ENCODE measurements at places on chromosomes 1 and 21. TPM values are rescaled to one million over a fixed set of nuclear protein-coding genes. Genes with fewer than 3 reads are reported as not detected.

DNA sequence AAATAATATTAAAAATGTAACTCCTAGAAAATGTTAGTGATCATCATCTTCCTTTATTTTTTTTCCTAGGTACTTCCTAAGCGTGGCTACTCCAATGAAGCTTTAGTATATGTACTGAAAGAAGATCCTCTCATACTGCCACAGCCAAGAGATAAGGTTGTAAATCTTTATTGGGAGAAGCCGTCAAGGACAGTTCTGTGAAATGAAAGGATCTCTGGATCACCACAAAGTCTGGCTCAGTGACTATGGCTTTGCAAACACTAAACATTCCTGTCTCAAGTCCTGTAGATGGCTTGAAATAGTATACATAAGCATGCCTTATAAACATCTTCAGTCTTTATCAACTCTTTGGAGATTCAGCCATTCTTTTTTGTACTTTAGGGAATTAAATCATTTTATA is 61.2 kb upstream of the DPH5 start:
- DNase-seq: no peak

The CFHR1 gene
- total RNA-seq: 0.41 TPM

The DIO1 gene
- total RNA-seq: not detected

DNA sequence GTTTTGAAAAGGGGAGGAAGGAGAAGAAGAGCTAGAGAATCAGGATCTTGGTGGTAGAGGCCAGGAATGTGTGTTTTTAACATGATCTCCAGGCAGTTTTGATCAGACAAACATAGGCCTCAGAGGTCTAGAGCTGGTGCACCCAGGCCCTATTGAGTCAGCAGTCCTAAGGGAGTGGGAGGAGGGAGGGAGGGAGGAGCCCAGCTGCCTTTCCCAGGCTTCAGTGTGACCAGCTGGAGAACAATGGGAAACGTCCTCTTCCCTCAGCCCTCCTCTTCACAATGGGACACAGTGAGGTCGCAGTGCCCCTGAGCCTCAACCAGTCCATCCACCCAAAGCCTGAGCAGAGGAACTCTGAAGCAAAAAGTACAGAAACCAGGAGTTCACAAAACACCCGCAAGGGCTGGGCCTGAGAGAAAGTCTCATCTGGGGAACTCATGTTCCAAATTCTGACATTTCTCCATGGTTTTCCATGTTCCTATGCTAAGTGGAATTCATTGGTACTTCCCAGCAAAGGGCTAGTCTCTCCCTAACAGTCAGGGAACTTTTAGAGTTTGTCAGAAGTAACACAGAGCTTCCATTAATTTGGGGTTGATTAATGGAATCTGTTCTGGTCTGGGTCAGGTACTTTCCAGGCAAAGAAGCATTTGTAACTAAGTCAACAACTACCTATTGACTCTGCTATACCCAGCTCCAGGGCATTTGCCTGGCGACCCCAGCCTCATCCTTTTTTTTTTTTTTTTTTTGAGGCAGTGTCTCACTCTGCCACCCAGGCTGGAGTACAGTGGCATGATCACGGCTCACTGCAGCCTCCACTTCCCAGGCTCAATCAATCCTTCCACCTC is 37.5 kb downstream of the ELAPOR1 start:
- peak; percentile 29 for DNase-seq

GRCh38 chr1:110633646-110634030 is 27.5 kb upstream of the KCNA2 start:
- DNase-seq: no peak

The MPZ gene
- 1.6 TPM for total RNA-seq

The COL16A1 gene
- 4.1 TPM for total RNA-seq

DNA sequence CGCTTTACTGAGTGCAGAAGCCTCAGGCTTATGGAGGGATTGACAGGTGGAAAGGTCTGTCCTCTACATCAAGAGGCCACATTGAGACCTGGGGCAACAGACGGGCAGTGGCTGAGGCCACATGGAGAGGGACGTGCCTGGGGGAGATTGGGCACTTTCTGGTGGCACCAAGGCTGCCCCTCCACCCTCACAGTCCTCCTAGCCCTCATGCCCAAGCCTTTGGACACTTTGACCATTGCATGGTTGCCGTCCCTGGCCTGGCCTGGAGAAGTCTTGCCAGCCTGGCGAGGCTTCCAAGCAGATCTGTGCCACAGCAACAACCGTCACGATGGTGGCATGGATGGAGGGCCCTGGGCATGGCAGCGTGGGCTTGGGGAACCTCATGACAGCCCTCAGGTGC is 192.1 kb upstream of the VAMP3 start:
- DNase-seq: no peak

The PRAMEF20 gene
- not detected for total RNA-seq

- DNase-seq: no peak
Observed at GRCh38 chr1:232471250-232471649, 158.7 kb downstream of the SIPA1L2 start.

DNA sequence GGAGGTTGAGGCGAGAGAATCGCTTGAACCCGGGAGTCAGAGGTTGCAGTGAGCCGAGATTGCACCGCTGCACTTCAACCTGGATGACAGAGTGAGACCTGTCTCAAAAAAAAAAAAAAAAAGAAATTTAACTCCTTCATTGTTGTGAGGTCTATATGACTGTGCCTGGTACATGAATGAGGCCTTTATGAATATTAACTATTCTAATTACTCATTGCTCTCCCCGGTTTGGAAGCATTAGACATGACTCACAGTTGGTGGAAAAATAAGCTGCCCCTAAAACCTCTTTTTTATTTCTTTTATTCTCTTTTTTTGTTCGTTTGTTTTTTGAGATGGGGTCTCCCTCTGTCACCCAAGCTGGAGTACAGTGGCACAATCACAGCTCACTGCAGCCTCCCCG is 3.3 kb downstream of the NPPB start:
- no peak for DNase-seq

GRCh38 chr1:30083800-30084464 is 639.5 kb downstream of the MATN1 start:
- no peak for DNase-seq

GRCh38 chr21:35309316-35309715 is 260.2 kb upstream of the RUNX1 start:
- DNase-seq: no peak

DNA sequence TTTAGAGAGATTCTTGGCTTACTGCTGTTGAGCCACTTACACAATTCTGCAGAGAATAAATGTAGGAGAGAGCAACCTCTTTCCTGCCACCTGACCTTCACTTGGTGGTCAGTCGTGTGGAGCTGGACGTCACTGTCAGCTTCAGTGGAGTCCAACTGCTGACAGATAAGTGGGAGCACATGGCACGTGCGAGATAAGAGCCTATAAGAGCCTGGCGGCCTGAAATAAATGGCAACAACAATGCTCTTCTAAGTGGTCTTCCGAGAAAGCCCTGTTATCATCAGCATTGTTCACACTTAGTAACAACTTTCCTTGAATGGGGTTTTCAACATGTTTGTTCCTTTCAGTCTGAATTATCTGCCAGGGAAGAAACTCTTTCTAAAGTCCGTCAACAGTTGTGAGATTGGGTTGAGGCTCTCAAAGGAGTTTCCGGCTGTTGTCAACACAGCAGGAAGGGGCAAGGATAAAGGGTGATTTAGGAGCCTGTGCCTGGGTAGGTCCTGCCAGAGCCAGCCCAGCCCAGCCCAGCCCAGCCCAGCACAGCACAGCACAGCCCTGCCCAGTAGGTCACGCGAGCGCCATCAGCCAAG is 57.2 kb upstream of the RUNX1 start:
- DNase-seq: no peak

The CYP4X1 gene
- 18.3 TPM for total RNA-seq

GRCh38 chr1:119859647-119860046 is 36.7 kb downstream of the ADAM30 start:
- no peak for DNase-seq

- DNase-seq: no peak
Observed at GRCh38 chr21:39020751-39021477, 162.3 kb downstream of the PSMG1 start.

GRCh38 chr1:43706598-43707189 is 642 bp upstream of the ST3GAL3 start:
- no peak for DNase-seq

The WNT3A gene
- not detected for total RNA-seq

DNA sequence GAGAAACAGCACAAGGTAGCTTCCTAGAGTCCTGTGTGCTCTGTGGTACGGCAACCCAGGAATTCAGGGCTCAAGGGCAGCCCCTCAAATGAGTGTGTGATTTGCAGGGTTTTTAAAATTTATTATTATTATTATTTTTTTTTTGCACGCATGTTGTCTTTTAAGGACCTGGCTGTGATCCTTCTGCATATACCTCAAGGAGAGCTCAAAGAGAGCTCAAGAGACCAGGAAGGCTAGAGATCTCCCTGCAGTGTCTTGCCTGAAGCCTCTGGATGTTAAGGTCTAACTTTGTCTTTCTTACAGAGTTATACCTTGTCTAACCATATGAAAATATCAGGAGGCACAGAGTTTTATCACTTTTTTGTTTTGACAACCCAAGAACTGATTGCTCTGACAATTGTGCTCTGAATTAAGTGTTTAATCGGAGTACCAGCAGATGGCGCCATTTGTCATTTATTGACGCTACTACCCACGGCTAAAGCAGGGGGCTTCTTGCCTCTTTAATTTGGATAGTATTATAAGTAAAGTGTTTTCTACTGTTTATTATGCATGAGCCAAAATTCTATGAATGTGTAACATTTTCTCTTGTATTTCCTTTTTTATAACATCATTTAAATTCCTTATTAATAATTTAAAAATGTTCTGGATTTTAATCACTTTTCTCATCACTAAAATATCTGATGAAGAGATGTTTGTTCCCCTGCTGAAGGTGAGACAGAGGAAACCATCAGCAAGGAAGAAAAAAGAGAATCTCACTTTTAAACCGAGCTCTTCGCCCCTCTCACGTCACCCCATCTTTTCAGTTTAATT is 35.8 kb upstream of the LMO4 start:
- DNase-seq: peak; percentile 30

The OR2AK2 gene
- total RNA-seq: 0.41 TPM

GRCh38 chr21:17950591-17950990 is 131.4 kb upstream of the C21orf91 start:
- no peak for DNase-seq

The DNALI1 gene
- 2.9 TPM for total RNA-seq

- no peak for DNase-seq
Observed at GRCh38 chr1:15055736-15056415, 97.7 kb upstream of the TMEM51 start.

DNA sequence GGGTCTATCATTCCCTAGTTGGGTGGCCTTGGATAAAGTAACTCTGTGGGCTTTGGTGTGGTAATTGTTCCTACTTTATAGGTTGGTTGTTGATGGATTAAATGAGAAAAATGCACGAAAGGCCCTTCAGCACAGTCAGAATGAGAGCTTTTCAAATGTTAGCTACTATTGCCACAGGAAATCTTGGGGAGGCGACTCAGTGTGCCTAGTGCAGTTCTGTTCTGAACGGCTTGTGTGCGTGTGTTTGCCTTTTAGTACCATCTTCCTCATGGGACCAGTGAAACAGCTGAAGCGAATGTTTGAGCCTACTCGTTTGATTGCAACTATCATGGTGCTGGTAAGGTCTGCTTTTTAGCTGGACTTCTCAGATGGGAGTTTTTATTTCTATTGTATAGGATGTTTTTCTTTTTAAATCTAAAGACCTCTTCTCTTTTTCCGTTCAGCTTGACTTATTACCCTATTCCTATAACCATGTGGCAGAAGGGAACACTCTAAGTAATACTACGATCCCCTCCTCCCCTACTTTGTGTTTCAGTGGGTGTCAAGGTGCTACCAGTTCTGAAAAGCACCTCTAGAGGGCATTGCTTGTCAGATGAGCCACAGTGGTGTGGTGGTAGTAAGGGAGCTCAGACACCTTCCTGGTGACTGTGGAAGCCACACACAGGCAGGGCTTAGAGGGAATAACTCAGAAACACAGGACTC is 9.2 kb downstream of the SFT2D2 start:
- no peak for DNase-seq

DNA sequence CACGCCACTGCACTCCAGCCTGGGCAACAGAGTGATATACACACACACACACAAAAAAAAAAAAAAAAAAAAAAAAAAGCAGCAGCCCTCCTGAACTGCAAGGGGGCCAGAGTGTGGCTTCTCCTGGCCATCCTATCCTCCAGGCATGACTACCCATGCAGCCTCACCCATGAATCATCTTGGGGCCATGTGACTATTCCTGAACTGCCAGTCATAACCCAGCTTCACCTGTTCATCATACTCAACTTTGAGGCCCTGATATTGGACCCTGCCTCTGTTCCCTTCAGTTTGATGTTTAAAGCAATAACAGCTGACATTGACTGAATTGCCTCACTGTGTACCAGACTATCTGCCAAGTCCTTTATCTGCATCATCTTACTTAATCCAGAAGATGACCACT is 2.8 kb upstream of the HPCAL4 start:
- no peak for DNase-seq

GRCh38 chr1:183228347-183229220 is 42.5 kb downstream of the LAMC2 start:
- no peak for DNase-seq

DNA sequence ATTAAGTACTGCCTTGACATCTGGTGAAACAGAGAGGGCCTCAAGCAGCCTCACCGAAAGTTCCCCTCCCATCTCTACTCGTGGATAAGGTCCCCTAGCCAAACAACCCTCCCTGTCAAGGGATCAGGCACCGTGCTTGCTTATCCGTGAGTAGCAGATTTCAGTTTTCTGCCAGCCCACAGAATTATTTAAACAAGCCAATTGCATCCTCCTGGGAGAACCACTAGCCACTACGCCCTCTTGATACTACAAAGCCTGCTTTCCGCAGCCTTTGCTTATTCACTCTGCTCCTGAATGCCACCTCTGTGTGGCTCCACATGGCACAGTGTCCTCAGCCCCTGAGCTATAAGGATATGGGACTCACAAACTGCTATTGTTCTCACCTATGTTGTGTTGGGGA is 5.9 kb upstream of the TFF2 start:
- no peak for DNase-seq

- no peak for DNase-seq
Observed at GRCh38 chr1:228472655-228473054, 14.5 kb upstream of the RNF187 start.

DNA sequence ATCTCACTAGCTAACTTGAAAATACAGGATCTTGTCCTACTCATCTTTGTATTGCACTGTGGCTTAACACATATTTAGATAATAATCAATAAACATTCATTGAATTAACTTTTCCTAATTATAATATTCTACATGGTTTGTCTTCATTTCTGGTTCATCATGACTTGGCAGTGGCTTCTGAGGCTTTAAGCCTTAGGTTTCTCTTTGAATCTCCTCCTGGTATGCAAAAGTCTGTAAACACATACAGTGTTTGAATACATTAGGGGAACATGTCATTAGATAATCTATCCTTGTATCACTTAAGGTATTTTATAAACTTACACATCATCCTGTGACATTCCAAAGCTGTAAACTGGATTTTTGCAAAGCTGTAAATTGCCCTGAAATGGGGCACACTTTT is 20.6 kb downstream of the CTSK start:
- no peak for DNase-seq

DNA sequence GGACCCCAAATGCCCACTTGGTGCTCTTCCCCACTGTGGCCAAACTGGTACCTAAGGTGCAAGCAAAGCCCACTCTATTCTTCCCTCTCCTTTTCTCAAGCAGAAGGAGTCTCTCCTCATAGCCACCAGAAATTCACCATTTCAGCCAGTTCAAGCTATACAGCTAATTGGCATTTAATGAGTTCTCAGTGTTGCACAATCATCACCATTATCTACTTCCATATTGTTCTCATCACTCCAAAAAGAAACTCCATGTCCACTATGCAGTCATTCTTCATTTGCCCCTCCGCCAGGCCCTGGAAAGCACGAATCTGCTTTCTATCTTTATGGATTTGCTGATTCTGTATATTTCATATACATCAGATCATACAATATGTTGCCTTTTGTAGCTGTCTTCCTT is 9.9 kb upstream of the ATG4C start:
- no peak for DNase-seq

Data from frontal cortex (tissue), 4 donors.